ENCODE measurements at places on chromosomes 1 and 21. TPM values are rescaled to one million over a fixed set of nuclear protein-coding genes. Genes with fewer than 3 reads are reported as not detected.

TAS1R3 gene
- 1.3 TPM for polyA plus RNA-seq

NT5C1A gene
- 2.0 TPM for polyA plus RNA-seq

ZNF692 gene
- 32.4 TPM for polyA plus RNA-seq

ERICH3 gene
- 0.08 TPM for polyA plus RNA-seq

ANKRD34A gene
- 1.9 TPM for polyA plus RNA-seq

CAMK2N1 gene
- 3.8 TPM for polyA plus RNA-seq

HS2ST1 gene
- polyA plus RNA-seq: 3.4 TPM

VSIG8 gene
- 0.27 TPM for polyA plus RNA-seq

CCDC30 gene
- 0.80 TPM for polyA plus RNA-seq

TENT5C gene
- polyA plus RNA-seq: 3.7 TPM

FNDC5 gene
- polyA plus RNA-seq: 18.2 TPM

PRAMEF18 gene
- not detected for polyA plus RNA-seq

OR2M3 gene
- polyA plus RNA-seq: not detected

TAS1R1 gene
- not detected for polyA plus RNA-seq

LPGAT1 gene
- polyA plus RNA-seq: 5.6 TPM

KPRP gene
- polyA plus RNA-seq: not detected

PACC1 gene
- polyA plus RNA-seq: 6.2 TPM

OR2L5 gene
- not detected for polyA plus RNA-seq

UBE4B gene
- polyA plus RNA-seq: 18.5 TPM

EFNA3 gene
- 1.9 TPM for polyA plus RNA-seq

FCAMR gene
- polyA plus RNA-seq: not detected

KIF26B gene
- 3.9 TPM for polyA plus RNA-seq

CREG1 gene
- polyA plus RNA-seq: 31.3 TPM
